Ovary (tissue), 10 donors: ENCODE measurements at places on chromosomes 12 and 14. TPM values are rescaled to one million over a fixed set of nuclear protein-coding genes. Genes with fewer than 3 reads are reported as not detected.

The SLC6A15 gene
- polyA plus RNA-seq, result 0.38 TPM

The KRT83 gene
- polyA plus RNA-seq, result not detected

The CIT gene
- 1.9 TPM for polyA plus RNA-seq

The LRRK2 gene
- polyA plus RNA-seq, result 8.2 TPM

The KRT79 gene
- not detected for polyA plus RNA-seq

The FBLN5 gene
- polyA plus RNA-seq, result 90.7 TPM

The ASCL1 gene
- 0.12 TPM for polyA plus RNA-seq

The FAM222A gene
- 4.8 TPM for polyA plus RNA-seq

The TESPA1 gene
- 3.4 TPM for polyA plus RNA-seq

- DNase-seq, result no peak
Observed at GRCh38 chr12:45273717-45274271, 57.9 kb downstream of the ANO6 start.

DNA sequence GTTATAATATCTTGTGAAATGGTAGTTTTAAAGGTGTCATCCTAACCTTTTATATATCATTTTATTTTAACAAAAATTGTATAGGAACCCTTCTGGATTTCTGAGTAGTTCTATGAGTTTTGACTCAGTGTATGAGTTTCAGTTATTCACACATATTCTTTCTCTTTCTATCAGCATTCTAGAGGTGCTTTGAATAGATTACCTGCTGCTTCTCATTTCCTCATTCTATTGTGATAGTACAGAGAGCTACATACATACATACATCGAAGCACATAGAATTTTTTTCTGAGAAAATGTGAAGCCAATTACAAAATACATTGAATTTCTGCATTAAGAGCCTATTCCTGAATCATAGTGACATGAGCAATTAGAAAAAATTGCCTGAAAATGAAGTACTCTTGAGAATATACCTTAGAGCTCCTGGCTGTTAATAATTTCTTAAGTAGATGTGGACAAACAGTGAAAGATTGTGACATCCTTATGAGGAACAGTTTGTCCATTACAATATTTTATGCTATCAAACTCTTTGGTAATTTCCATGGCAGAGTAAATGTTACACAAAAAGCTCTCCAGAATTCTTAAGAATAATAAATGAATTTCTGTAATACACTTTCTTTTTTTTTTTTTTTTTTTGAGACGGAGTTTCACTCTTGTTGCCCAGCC lies 556.6 kb downstream of the TRHDE start:
- DNase-seq, result no peak

GRCh38 chr12:28883406-28883997 lies 265.6 kb upstream of the FAR2 start:
- DNase-seq, result no peak

DNA sequence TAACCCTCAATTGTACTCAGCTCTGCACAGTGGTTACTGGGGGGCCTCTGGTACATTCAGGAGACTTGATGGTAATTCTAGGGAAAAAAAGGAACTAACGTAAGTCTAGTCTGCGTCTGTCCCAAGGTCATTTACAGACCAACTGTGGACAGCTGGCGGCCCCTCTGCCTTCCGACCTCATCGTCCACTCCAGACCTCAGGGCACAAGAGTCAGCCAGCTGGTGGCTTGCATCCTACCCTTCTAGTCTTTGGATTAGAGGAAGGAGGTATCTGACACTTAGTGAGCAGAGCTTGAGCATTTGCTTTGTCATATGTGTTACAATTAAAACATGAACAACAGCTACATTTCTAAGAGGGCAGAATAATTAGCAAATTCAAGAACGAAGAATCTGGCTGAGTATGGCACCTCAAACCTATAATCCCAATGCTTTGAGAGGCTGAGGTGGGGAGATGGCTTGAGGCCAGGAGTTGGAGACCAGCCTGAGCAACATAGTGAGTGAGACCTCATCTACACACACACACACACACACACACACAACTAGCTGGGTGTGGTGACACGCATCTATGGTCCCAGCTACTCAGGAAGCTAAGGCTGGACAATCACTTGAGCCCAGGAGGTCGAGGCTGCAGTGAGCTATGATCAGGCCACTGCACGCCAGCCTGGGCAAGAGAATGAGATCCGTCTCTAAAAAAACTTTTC lies 36.5 kb downstream of the SSH1 start:
- DNase-seq, result no peak

DNA sequence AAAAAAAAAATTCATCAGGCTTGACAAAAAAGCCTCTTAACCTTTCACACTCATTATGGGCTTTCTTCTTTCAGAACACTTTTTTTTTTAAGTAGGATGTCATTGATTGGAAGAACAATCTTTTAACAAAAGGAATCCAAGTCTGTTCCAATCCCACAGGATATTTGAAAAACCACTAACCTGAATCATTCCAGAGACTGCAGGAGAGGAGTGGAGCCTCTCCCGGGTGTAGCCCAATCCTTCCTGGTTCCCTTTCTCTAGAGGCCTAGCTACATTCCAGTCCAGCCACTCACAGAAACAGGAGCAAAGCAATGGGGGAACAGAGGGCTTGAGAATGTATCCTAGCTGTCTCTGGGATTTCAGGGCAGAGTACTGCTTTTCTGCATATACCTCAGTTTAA lies 4.3 kb downstream of the MFAP5 start:
- DNase-seq, result no peak

DNA sequence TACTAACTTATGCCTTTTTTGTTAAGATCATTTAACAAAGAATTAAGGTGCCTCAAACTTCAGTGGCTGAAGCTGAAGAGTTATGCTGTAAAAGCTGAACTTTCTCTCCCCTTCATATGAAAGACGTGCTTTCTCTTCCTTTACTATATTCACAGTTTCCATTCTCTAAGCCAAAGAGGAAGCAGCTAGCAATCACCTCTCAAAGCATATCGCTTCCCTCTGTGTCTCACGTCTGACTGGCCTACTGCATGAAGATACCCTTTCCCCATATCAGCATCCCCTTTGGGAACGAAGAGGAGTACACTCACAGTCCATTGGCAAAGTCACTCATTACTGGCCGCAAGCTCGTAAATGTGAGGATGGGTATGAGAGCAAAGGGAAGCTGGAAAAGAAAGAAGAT lies 34.9 kb downstream of the SLC11A2 start:
- no peak for DNase-seq

DNA sequence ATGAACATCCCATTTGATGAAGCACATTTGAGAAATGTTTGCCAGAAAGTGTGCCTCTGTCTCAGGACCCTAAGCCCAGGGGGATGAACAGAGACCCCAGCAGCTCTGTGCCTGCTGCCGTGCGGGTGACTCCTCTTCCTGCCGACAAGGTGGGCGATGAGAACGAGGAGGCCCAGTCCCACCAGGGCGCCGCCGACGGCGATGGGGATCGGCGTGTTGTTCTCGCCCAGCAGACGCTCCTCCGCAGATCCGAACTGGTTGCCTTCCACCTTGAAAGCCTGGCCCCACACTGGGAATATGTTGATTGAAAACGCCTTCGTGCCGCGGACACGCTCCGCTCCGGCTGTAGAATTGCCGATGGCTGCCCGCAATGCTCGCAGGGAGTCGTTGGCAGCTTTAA lies 44.1 kb downstream of the LRTM2 start:
- DNase-seq, result no peak

DNA sequence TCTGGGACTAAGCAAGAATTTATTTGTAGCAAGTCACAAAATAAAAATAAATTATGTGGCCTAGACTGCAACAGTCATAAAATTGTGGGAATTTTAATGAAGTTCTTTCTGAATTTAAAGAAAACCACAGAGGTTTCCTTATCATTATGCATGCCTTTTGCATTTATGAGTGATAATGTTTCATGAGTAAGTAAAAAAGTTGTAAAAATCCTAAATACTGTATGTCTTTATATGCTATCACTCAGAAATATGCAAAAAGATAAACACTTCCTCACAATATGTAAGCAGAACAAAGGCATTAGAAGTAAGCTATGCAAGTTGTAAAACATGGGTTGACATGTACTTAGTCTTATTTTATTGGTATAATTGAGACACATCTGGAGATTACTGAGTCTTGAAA lies 239.4 kb upstream of the PDE3A start:
- DNase-seq, result no peak

- DNase-seq, result no peak
Observed at GRCh38 chr12:94829552-94829951, 173.9 kb downstream of the NDUFA12 start.

GRCh38 chr14:73472185-73473114 lies 14.1 kb upstream of the NUMB start:
- no peak for DNase-seq

- no peak for DNase-seq
Observed at GRCh38 chr12:6632026-6632983, 3.5 kb downstream of the LPAR5 start.

DNA sequence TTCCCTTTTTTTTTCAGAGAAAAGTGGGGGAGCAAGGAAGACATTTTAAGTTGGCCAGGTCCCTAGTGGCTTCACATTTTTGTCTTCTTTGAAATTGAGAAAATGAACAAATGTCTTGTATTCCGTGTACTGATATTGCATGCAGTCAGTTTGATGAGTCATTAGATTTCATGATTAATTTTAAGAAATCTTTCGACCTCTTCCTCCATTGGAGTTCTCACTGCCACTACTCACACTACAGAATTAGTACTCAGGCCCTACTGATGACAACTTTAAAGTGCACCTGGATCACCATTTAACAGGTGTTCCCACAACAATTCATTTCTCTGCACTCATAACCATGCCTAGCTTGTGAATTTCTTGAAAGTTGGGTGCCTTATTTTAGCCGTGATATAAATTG lies 50.5 kb downstream of the SAMD4A start:
- no peak for DNase-seq

DNA sequence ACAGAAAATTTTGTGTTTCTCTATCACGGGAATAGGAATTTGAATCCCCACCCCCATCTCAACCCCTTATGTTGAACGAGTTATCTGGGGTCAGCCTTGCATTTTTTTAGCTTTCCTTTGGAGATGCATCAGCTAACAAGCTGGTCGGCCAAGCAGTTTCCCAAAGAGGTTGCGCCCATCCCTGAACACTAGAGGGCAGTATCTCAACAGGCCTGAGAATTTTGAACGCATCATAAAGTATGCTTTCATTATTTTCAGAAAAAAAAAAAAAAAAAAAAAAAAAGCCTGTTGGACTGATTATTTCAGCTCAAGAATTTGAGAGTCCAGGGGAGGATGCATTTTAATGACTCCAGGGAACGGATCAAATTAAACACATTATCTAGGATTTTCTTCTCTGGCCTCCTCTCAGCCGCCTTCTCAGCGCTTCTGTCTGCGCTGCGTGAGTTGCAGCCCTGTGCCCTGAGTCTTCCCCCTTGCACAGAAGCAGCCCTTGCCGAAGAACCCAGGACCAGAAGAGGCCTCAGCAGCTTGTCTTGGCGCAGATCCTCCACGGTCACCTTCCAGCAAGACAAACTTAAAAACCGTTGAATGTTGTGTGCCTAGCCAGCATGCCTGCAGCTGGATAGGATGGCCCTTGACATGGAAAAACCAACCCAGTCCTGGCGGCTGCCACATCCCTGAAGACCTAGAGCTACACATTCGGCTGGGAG lies 76.6 kb upstream of the GZMB start:
- peak; percentile 28 for DNase-seq

GRCh38 chr12:48027183-48028002 lies 23.1 kb upstream of the COL2A1 start:
- no peak for DNase-seq

DNA sequence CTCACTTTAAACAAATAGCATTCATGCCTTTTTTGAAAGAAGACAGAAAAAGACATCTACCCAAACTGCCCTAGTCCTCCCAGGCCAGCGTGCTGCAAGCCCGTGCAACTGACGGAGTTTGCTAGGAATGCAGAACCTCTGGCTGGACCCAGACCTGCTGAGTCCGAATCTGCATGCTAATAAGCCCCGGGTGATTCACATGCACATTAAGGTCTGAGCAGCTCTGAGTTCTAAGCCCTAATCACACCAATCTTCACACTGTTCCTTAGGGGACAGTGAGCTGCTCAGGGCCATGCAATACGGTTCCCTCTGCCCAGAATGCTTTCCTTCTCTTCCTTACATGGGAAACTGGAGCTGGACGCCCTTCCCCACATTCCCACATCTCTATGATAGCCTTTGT lies 25.2 kb downstream of the HAL start:
- DNase-seq, result no peak

GRCh38 chr12:69275471-69275891 lies 36.1 kb downstream of the CPSF6 start:
- no peak for DNase-seq

DNA sequence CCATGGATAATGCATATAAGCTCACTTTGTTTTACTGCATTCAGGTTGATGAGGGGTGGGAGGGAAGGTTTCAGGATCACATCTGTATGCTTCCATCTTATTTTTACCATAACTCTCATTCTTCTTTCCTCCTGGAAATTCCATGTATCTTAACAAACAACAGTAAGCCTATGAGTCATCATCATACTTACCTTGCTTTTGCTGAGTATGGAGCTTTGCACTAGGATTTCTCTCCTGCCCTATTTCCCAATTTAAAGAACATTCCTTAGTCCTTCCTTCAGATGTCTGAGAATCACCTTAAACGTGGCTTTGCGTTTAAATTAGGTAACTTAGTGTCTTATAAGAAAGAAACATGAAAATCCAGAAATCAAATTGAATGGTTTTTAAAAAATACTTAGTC lies 1.6 kb upstream of the CLEC14A start:
- no peak for DNase-seq

- DNase-seq, result no peak
Observed at GRCh38 chr12:121712190-121712460, 427 bp upstream of the TMEM120B start.

GRCh38 chr12:27805238-27805637 lies 25.2 kb upstream of the MANSC4 start:
- DNase-seq, result no peak

- DNase-seq, result no peak
Observed at GRCh38 chr12:108507971-108508642, 7.0 kb upstream of the FICD start.

DNA sequence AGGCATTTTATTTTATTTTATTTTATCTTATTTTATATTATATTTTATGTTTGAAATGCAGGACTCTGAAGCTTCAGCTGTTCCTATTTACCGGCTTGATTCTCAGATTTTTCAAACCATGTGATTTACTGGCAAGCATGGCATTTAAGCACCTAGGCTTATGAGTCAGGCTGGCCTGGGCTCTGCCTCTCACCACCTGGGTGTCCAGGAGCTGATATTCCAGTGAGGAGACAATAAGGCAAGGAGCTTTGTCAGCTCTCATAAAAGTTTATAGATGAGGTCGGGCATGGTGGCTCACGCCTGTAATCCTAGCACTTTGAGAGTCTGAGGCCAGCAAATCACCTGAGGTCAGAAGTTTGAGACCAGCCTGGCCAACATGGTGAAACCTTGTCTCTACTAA lies 2.1 kb downstream of the DAO start:
- no peak for DNase-seq

GRCh38 chr12:132490422-132491137 lies 629 bp downstream of the FBRSL1 start:
- DNase-seq, result peak; percentile 64

- DNase-seq, result no peak
Observed at GRCh38 chr12:47979166-47979565, 15.8 kb downstream of the TMEM106C start.
